Bronchus fibroblast of lung (primary cell): ENCODE measurements at places on chromosomes 2 and 18. TPM values are rescaled to one million over a fixed set of nuclear protein-coding genes. Genes with fewer than 3 reads are reported as not detected.

PRKAG3 gene
- total RNA-seq = not detected in 2 replicates

KIAA2012 gene
- total RNA-seq = not detected in 2 replicates

DOK1 gene
- total RNA-seq = 20.1 and 23.0 TPM in 2 replicates

BOLA3 gene
- 89.8 and 129 TPM in 2 replicates for total RNA-seq

ABI2 gene
- 27.2 and 32.4 TPM in 2 replicates for total RNA-seq

GAREM2 gene
- total RNA-seq = 0.34 and 0.45 TPM in 2 replicates

SULT1C2 gene
- total RNA-seq = under 0.01 TPM in 1 of 2 replicates, not detected in the other

NT5DC4 gene
- not detected in 2 replicates for total RNA-seq

RAB6C gene
- not detected in 2 replicates for total RNA-seq

CIDEA gene
- total RNA-seq = 0.84 and 1.2 TPM in 2 replicates

C2orf15 gene
- total RNA-seq = not detected in 2 replicates

EPAS1 gene
- 13.2 and 23.0 TPM in 2 replicates for total RNA-seq

SCN3A gene
- 0.15 and 0.17 TPM in 2 replicates for total RNA-seq

KCNJ3 gene
- total RNA-seq = not detected in 2 replicates
